Activated CD4-positive, alpha-beta T cell treated with anti-CD3 and anti-CD28 coated beads, Interleukin-2, amount 10 ng/mL, durations not matched to agents 7 days and 5 days (primary cell): ENCODE measurements at places on chromosomes 4 and X. TPM values are rescaled to one million over a fixed set of nuclear protein-coding genes. Genes with fewer than 3 reads are reported as not detected.
A peak's percentile ranks its signal among the peaks of the same experiment; 100 is the strongest.

STPG2 gene
- total RNA-seq: not detected

GPR119 gene
- total RNA-seq: not detected

ASB12 gene
- not detected for total RNA-seq

GRCh38 chrX:12951595-12951975 lies 23.3 kb upstream of the TMSB4X start:
- peak overlapping the region; percentile 86 for H3K4me3 ChIP-seq
- H3K36me3 ChIP-seq: peaks cover 2% of the 10 kb centered on the region
- DNase-seq: peak; percentile 37
- peak overlapping the region; percentile 96 for H3K27ac ChIP-seq
- no peaks in the 10 kb centered on the region for H3K27me3 ChIP-seq

FAM50A gene
- 66.9 TPM for total RNA-seq

DNA sequence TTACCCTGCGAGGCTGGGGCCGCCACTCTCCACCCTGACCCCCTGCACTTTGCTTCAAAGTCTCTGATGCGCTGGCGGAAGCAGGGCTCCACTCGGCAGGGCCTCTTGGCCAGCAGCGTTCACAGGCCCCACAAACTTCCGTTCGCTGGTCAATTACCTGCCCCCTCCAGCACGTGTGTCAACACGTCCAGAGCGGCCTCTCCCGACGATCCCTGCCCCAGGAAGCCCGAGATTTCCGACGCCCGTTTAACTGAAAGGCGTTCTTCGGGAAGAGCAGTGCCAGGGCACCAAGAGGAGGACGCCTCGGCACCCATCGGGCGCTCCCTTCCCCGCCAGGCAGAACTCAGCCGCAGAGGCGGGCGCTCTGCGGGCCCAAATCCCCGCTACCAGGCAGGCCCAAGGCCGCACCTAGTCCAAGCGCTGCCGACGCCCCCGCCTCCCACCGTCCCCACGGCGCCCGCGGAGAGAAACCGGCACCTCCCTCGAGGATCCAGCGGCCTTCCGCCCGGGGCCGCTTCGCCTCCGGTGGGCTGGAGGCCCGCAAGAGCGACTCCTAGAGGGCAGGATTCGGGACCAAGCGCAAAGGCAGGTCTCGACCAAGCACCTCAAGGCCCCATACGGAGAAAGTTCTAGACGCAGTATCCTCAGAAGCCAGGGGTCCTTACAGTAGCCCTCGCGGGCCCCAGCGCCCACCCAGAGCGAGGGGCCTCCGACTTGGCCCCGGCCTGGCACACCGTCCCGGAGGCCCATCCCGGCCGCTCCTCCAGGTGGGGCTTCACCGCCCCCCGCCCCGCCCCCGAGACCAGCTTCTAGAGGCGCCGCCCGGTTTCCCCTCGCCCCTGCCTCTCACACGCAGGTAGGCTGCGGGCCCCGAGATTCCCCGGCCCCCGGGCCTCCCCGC lies 586 bp downstream of the BCAP31 start:
- DNase-seq: peak; percentile 44
- no peaks in the 10 kb centered on the region for H3K27me3 ChIP-seq

GRCh38 chrX:121569609-121570008 lies 522.2 kb downstream of the GLUD2 start:
- no peak overlapping the region for H3K27ac ChIP-seq
- H3K36me3 ChIP-seq: no peaks in the 10 kb centered on the region
- no peaks in the 10 kb centered on the region for H3K4me1 ChIP-seq

DNA sequence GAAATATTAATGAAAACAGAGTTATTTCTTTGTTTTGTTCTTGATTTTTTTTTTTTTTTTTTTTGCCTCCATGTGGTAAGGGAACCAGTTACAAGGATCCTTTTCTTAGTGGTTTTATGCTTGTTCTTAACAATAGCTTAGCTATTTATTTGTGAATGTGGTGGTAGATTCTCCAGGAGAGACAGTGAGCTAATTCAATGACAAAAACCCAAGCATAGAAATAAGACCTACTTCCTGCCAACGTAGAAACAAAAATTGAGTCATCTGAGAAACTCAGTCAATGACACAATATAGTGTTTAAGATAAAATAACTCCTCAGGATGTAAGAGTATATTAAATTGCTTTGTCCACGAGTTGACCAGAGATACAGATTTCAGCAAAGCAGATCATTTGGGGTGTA lies 863.8 kb upstream of the PABPC4L start:
- no peaks in the 10 kb centered on the region for H3K36me3 ChIP-seq
- no peaks in the 10 kb centered on the region for H3K27me3 ChIP-seq
- no peaks in the 10 kb centered on the region for H3K4me1 ChIP-seq
- no peak overlapping the region for H3K4me3 ChIP-seq
- H3K27ac ChIP-seq: no peak overlapping the region

IL2 gene
- 1.6 TPM for total RNA-seq

- no peaks in the 10 kb centered on the region for H3K27me3 ChIP-seq
- DNase-seq: no peak
Observed at GRCh38 chr4:181870326-181870725, 372.9 kb upstream of the TENM3 start.

STK26 gene
- 46.2 TPM for total RNA-seq

GRCh38 chr4:47675806-47676205 lies 162.1 kb downstream of the CORIN start:
- no peaks in the 10 kb centered on the region for H3K4me1 ChIP-seq
- no peak for DNase-seq
- H3K4me3 ChIP-seq: no peak overlapping the region
- peaks cover 9% of the 10 kb centered on the region for H3K27me3 ChIP-seq
- H3K36me3 ChIP-seq: no peaks in the 10 kb centered on the region

GRCh38 chr4:7673121-7673520 lies 238.4 kb upstream of the PSAPL1 start:
- H3K27ac ChIP-seq: no peak overlapping the region
- no peaks in the 10 kb centered on the region for H3K4me1 ChIP-seq
- DNase-seq: no peak
- peaks cover 8% of the 10 kb centered on the region for H3K27me3 ChIP-seq
- no peaks in the 10 kb centered on the region for H3K36me3 ChIP-seq
- no peak overlapping the region for H3K4me3 ChIP-seq

HEPH gene
- not detected for total RNA-seq

SHISA3 gene
- total RNA-seq: 0.42 TPM

MAPK10 gene
- not detected for total RNA-seq

KDR gene
- total RNA-seq: not detected

ZCCHC18 gene
- 0.64 TPM for total RNA-seq

MAOB gene
- total RNA-seq: not detected

DNA sequence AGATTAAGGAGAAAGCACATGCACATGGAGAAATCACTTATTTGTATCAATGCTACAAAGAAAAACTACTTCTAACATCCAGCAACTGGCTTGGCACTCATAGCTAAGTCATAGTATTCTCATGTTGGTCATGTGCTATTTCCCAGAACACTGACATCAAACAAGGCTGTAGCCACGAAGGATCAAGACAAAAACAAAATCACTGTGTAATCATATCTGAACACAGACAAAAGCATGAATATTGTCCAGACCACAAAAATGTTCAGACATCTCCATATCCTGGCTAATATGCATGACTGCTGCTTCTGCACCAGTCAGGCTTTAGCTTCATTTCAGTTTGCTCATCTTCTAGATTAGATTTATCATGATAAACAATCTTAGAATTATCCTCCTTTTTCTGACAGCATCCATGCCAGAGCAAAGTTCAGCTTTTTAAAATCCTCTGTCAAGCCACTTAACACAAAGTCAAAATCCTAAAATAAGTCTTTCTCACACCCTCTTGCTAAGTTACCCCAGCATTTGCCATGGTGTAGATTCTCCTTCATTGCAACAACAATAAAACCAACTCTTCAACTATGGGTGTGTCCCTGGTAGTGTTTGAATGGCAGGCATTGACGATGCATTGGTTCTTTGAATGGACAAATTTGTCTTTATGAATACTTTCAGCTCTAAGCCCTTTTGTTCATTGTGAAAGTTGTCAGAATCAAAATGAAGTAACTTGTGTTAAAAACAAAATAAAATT lies 39.1 kb upstream of the NPFFR2 start:
- no peaks in the 10 kb centered on the region for H3K27me3 ChIP-seq
- no peak overlapping the region for H3K27ac ChIP-seq
- no peak for DNase-seq
- no peak overlapping the region for H3K4me3 ChIP-seq
- H3K4me1 ChIP-seq: no peaks in the 10 kb centered on the region
- H3K36me3 ChIP-seq: no peaks in the 10 kb centered on the region

ADH1A gene
- total RNA-seq: not detected

- DNase-seq: no peak
- H3K4me3 ChIP-seq: peak overlapping the region; percentile 81
- H3K36me3 ChIP-seq: peaks cover 12% of the 10 kb centered on the region
- H3K27ac ChIP-seq: peak overlapping the region; percentile 93
- no peaks in the 10 kb centered on the region for H3K27me3 ChIP-seq
Observed at GRCh38 chrX:70456256-70456655, 11.6 kb downstream of the DLG3 start.

DNA sequence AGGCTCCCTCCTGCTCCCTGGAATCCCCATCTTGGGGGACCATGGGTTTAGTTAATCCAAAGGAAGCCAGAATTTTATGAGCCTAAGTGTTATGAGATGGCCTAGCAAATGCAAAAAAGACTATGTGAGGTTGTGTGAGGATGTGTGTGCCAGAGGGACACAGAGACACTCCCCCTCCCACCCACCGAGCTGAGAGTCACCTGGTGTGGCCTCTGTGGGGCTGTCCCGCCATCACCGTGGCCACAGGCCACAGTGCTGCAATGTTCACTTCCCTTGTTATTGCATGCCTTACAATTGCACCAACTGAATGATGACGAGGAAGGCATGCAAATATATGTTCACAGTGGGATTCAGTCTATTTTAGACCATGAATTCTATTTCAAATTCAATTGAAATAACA lies 601 bp upstream of the FGFBP2 start:
- peaks cover 33% of the 10 kb centered on the region for H3K4me1 ChIP-seq
- H3K4me3 ChIP-seq: no peak overlapping the region
- no peaks in the 10 kb centered on the region for H3K36me3 ChIP-seq
- H3K27ac ChIP-seq: peak overlapping the region; percentile 72
- H3K27me3 ChIP-seq: peaks cover 23% of the 10 kb centered on the region

DNA sequence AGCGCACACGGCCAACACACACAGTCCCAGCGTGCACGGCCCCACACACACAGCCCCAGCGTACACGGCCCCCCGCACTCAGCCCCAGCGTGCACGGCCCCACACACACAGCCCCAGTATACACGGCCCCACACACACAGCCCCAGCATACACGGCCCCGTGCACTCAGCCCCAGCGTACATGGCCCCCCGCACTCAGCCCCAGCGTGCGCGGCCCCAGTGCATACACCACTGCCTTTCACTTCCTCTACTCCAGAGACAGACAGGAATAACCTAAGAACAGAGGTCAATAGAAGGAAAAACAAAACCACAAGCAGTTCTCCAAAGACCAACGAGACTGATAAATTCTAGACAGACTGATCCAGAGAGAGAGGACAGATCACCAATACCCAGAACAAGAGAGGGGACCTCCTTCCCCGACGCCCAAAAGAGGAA lies 17.1 kb downstream of the GAK start:
- H3K4me3 ChIP-seq: no peak overlapping the region
- H3K36me3 ChIP-seq: peaks cover 32% of the 10 kb centered on the region
- H3K27ac ChIP-seq: peak overlapping the region; percentile 31
- no peak for DNase-seq
- H3K27me3 ChIP-seq: no peaks in the 10 kb centered on the region

DNA sequence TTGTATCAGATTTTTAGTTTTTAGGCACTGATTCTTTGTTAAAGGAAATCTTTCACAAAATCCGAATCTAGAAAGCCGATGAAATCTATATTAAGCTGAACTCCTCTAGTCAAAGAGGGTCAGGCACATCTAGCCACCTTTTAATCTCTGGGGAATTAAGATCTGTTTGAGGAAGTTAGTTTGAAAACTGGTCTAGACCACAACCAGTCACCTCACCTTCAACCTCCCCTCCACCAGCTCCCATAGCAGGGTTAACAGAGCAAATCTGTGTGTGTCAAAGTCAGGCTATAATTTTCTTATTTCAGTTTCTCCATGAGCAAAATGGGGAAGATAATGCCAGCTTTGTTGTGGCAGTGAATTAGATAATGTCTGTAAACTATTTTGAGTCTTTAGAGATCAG lies 110.0 kb upstream of the IGFBP7 start:
- H3K27me3 ChIP-seq: no peaks in the 10 kb centered on the region
- no peaks in the 10 kb centered on the region for H3K36me3 ChIP-seq
- no peak overlapping the region for H3K4me3 ChIP-seq
- H3K4me1 ChIP-seq: no peaks in the 10 kb centered on the region

GRCh38 chr4:123218981-123219380 lies 177.6 kb upstream of the SPRY1 start:
- H3K4me1 ChIP-seq: no peaks in the 10 kb centered on the region
- DNase-seq: no peak
- H3K27me3 ChIP-seq: no peaks in the 10 kb centered on the region
- peaks cover 2% of the 10 kb centered on the region for H3K36me3 ChIP-seq

- no peaks in the 10 kb centered on the region for H3K4me1 ChIP-seq
- no peak overlapping the region for H3K4me3 ChIP-seq
- H3K27me3 ChIP-seq: no peaks in the 10 kb centered on the region
- no peaks in the 10 kb centered on the region for H3K36me3 ChIP-seq
Observed at GRCh38 chr4:166981847-166982246, 252.4 kb downstream of the SPOCK3 start.

DNA sequence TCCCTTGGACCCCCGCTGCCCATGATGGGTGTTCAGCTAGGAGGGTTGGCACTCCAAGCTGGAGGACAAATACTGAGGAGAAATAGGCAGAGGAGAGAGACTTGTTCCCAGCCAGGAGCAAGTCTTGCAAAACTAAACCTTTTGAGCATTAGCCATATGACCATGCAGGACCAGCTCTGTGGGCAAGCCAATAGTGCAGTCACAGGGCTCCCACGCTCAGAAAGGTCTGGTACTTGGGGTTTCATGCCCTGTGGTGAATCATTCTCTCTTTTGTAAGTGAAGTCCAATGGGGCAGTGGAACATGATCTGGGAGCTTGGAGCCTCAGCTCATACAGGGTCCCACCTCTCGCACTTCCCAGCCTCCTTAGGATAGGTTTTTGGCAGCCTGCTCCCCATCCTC lies 300.9 kb downstream of the BCOR start:
- H3K27ac ChIP-seq: no peak overlapping the region
- no peak overlapping the region for H3K4me3 ChIP-seq
- no peaks in the 10 kb centered on the region for H3K27me3 ChIP-seq
- no peaks in the 10 kb centered on the region for H3K36me3 ChIP-seq
- no peak for DNase-seq

GRCh38 chr4:159070742-159071141 lies 32.1 kb upstream of the RAPGEF2 start:
- no peak overlapping the region for H3K4me3 ChIP-seq
- no peak overlapping the region for H3K27ac ChIP-seq
- no peaks in the 10 kb centered on the region for H3K36me3 ChIP-seq
- peaks cover 6% of the 10 kb centered on the region for H3K4me1 ChIP-seq
- DNase-seq: no peak
- H3K27me3 ChIP-seq: no peaks in the 10 kb centered on the region

GRCh38 chr4:119321921-119322687 lies at the start of gene FABP2:
FABP2 (minus strand) TSS chr4:119322138; CDS start chr4:119322102, 36 bp downstream.
- peaks cover 16% of the 10 kb centered on the region for H3K27me3 ChIP-seq
- H3K27ac ChIP-seq: no peak within 1 kb of the TSS
- no peak for DNase-seq
- no peaks in the 10 kb centered on the region for H3K4me1 ChIP-seq
- H3K4me3 ChIP-seq: no peak within 1 kb of the TSS

DNA sequence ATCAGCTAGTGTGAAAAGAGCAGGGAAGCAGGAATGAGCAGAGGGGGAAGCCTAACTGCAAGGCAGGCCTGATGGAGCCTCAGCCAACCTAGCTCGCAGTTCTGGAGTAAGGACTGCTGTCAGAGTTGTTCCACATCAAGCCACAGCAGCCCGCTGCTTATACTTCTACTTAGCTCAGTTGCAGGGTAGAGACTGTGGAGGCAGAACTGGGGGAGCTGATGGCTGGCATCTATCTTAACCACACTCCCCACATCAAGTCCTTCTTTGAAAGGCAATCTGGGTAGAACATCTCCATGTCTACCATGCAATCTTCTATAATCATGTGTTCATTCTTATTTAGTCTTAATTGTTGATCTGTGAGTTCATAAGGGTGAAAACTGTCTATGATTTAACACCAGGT lies 46.1 kb downstream of the DDX60 start:
- no peak overlapping the region for H3K4me3 ChIP-seq
- peak; percentile 37 for DNase-seq
- peaks cover 82% of the 10 kb centered on the region for H3K36me3 ChIP-seq
